ENCODE measurements at places on chromosomes 11 and 22.

- DNase-seq = no peak
Measured at GRCh38 chr22:34395370-34395769, 475.1 kb upstream of the LARGE1 start.

- DNase-seq = no peak
Measured at GRCh38 chr11:74546752-74547151, 45.6 kb upstream of the POLD3 start.

DNA sequence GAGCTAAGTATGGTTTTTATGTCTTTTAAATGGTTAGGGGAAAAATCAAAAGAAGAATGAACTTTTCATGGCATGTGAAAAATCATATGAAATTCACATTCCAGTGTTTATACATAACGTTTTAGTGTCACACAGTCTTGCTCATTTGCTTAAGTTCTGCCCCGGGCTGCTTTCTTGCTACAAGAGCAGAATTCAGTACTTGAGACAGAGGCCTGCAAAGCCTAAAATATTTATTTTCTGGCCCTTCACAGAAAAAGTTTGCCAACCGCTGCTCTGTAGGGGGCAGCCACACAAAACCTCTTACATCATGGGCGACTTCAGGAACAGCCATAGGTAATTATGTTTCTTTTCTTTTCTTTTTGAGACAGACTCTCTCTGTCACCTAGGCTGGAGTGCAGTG is 1.0 kb upstream of the ATG2A start:
- peak; percentile 19 for DNase-seq

GRCh38 chr22:36026741-36027140 is 1.9 kb downstream of the RBFOX2 start:
- no peak for DNase-seq

DNA sequence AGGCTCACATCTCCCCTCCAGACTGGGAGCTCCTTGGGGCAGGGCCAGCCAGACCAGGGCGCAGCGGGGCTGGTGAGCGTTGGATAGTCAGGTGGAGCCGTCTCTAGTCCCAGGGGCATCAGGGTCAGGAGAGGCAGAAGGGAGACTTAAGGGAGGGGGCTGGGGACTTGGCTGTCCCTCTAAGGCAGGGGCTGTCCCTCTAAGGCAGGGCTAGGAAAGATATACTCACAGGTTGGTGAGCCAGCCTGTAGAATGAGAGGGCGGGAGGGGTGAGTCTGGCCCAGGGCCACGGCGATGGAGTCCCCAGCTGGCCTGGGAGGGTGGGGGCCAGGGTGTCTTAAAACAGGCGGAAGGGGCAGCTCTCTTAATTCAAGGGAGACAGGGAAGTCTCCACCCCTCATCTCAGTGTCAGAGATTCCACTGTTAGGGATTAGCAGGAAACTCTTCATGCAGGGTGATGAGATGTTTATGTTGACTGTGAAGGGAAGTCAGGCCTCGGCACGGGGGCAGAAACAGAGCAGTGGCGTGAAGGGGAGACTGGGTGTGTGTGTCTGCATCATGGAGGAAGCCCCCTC is 11.3 kb downstream of the P2RY2 start:
- DNase-seq = no peak

- DNase-seq = no peak
Measured at GRCh38 chr11:104872393-104872792, 25.9 kb downstream of the CASP12 start.

- no peak for DNase-seq
Measured at GRCh38 chr11:7495882-7496551, 10.7 kb downstream of the OLFML1 start.

- no peak for DNase-seq
Measured at GRCh38 chr11:115698243-115698642, 194.0 kb upstream of the CADM1 start.

- no peak for DNase-seq
Measured at GRCh38 chr11:91947215-91947820, 277.3 kb upstream of the FAT3 start.

DNA sequence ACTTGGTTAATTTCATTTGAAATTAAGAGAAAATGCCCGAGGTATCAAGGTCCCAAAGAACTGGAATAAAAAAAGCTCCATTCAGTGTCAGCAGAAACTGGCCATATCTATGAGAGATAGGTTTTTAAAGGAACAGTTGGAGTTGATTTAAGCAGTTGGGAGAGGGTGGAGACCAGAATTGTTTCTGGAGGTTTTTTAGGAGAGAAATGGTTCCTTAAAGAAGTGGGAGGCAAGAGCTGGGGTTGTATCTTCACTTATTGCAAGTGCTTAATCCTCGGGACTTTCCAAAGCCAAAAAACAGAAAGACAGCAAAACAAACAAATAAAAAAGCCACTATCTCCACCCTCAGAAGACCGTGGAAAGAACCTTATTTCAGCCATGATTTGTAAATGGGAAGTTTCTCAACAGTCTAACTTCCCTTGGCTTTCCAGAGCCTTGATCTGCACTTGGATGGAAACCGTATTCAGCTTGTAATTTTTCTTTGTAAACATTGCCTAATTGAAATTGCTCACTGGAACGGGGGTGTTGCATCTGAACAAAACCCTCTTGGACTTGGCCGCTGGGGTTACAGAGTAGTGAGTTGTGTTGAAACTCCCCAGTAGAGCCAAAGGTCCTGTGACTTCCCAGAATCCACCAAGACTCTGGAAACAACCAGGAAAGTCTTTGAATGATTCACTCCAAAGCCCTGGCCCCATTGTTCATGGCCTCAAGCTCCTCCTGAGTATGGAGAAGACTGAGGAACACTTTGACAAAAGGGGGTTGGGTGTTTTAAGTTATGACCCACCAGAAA is 115.6 kb downstream of the SLC1A2 start:
- no peak for DNase-seq

DNA sequence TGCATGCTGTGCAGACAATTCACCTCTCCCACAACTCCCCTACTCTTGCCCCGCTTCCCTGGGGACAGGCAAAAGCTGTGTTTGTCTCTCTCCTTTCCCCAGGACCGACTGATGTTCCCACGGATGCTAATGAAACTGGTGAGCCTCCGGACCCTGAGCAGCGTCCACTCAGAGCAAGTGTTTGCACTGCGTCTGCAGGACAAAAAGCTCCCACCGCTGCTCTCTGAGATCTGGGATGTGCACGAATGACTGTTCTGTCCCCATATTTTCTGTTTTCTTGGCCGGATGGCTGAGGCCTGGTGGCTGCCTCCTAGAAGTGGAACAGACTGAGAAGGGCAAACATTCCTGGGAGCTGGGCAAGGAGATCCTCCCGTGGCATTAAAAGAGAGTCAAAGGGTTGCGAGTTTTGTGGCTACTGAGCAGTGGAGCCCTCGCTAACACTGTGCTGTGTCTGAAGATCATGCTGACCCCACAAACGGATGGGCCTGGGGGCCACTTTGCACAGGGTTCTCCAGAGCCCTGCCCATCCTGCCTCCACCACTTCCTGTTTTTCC is 1.4 kb upstream of the MADD start:
- DNase-seq = no peak

- DNase-seq = no peak
Measured at GRCh38 chr22:21051145-21051830, 5.5 kb downstream of the LRRC74B start.

GRCh38 chr11:110529043-110529442 is 99.3 kb downstream of the FDX1 start:
- DNase-seq = no peak

DNA sequence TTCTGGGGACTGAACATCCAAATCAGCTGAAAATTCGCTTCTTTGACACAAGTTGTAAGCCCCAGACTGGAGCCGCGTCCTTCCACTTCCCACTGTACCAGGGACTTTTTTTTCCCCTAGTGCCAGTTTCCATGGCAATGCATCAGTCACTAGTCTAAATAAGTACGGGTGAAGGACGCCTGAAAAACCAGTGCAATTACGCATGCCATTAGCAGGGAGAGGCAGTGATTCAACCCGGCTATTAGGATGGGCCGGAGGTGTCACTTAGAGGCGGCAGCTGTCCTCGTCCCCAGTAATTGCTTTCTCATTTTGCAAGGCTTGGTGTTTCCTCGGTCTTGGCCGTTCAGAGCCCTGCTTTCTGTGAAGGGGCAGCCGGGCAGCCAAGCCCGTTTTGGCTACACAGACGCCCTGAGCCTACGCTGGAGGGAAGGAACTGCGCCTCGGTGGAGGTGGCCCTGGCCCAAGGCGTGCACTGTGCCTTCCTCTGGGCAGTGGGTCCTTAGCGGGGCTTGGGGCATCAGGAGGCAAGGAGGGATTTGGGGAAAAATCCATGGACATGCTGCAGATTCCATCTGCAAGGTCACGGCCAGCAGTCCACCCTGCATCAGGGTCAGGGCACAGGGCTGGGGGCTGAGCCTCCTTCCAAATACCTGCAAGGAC is 319.7 kb downstream of the CTTN start:
- DNase-seq = no peak

- no peak for DNase-seq
Measured at GRCh38 chr11:131665344-131665968, 295.0 kb downstream of the NTM start.

DNA sequence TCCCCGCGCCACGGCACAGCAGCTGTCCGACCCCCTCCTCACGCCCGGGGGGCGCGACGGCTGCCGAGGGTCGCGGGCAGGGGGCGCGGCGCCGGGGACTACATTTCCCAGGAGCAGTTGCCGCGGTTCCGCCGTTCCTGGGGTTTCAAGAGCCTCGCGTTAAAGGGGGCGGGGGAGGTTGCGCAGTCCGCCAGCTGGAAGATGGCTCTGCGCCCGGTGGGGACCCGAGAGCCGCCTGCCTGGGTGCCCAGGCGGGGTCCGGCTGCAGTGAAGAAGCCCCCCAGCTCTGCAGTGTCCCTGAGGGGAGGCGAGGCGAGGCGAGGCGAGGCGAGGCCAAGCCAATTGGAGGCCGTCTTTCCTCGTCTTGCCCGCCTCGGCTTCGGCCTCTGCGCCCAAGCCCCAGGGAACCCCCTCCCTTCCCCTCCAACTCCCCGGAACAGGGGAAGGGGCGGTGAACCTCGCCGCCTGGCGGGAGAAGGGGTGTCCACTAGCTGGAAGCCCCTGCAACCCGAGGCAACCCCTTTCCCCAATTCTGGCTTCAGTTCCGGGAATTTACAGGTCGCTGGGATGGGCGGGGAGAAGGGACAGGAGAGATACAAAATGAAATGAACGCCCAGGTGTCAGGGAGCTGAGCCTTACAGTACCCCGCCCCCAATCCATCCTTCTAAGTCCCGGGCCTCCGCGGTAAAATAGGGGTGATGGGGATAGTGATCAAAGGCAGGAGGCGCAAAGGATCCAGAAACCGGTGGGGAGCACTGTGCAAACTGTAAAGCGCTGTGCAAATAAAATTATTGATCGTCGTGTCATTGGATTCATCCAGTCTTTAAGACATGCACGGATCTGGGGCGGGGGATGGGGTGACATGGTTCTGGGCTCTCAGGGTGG is 5.2 kb upstream of the GCAT start:
- DNase-seq = peak; percentile 59

GRCh38 chr11:132718711-132719671 is 813.3 kb downstream of the OPCML start:
- DNase-seq = peak; percentile 89

GRCh38 chr22:36359470-36359996 is 28.2 kb downstream of the MYH9 start:
- DNase-seq = no peak

DNA sequence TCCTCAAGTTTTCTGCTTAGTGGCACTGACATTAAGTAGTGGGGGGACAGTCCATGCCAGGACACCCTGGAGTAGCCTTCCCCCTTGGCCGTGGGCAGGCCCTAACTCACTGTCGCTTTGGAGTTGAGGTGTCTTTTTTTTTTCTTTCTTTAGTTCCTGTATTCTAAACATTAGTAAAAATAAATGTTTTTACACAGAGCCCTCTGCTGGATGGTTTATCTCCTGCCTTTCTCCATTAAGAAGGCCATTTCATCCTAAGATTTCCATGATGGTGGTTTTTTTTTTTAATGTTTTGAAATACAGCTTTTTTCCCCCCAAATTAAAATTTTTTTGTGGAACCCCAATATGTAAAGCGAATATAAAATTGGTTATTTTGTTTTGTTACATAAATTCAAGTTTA is 1.8 kb upstream of the TIGD3 start:
- DNase-seq = no peak

All from T-helper 2 cell (primary cell).